Heart left ventricle (tissue), 16 donors: ENCODE measurements at places on chromosomes 12 and 14.

DNA sequence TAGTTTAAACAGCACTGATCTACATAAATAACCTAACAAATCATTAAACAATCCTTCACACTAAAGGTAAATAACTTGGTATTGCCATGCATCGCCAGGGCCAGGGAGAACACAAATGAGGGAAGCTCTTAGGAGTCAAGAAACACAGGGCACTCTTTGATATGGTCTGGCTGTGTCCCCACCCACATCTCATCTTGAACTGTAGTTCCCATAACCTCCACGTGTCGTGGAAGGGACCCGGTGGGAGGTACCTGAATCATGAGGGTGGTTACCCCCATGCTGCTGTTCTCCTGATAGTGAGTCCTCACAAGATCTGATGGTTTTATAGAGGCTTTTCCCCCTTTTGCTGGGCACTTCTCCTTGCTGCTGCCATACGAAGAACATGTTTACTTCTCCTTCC lies 17.3 kb downstream of the TMEM132D start:
- no peak for DNase-seq

DNA sequence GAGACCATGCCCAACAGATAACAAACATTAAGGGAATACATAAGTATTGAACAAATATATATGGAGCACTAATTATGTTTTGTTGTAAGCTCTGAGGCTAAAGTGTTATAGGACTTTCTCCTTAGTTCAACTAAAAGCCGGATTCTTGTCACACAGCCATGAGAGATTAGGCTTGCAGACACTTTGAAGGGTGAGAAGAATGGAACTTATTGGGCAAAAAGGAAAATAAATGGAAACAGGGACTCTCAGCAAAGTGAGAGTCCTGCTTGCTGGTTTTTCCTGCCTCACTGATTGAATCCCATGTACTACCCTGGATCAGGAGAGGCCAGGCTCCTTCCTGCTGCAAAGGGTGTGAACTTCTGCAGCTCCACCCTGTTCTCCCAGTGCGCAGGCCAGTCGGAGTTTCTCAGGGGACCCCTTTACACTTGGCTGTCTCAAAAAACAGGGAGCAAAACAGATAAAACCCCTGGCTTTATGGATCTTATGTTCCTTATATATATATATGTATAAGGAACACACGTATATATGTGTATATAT lies 77.1 kb upstream of the FUT8 start:
- no peak for DNase-seq

DNA sequence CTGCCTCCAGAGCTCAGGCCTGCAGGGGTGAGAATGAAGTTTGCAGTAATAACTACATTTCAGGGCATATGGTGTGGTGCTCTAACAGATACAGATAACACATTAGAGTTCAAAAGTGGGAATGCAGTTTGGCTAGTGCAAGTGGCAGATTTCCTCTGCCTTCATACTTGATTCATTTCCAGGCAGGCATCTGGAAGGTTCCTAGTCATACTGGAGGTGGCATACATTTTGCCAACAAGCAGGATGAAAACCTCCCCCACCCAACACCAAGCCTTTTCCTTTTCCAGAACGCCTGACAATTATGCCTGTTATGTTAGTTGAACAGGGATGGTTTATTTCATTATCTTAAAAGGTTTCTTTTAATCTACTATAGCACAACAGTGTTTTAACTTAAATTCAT lies 24.3 kb downstream of the VTI1B start:
- DNase-seq, result no peak

DNA sequence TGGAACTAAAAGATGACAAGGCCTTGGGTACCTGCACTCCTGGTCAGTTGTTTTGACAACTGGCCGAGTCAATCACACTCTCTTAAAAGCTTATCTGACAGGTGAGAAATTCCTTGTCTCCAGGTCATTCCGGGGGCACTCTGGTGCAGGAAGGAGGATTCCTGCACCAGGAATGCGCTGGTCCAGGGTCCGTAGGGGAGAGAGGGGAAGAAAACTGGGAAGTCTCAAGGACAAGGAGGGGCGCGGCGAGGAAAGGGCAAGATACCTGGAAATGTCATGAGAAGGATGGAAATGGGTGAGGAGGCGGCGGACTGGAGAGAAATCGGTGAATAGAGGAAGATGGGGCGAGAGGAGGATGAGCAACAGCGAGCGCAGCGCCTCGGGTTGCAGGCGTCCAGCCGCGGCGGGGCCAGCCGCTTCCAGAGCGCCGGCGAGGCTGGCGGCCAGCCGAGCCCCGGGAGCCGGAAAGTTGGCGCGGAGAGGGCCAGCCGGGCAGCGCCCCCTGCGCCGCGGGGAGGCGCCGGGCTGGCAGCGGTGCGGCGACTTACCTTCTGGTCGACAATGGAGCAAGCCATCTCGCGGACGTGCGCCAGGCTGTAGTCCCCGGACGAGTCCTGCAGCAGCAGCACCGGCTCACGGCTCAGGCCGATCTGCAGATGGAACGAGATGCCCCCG lies 809 bp downstream of the PRKD1 start:
- peak; percentile 45 for DNase-seq

DNA sequence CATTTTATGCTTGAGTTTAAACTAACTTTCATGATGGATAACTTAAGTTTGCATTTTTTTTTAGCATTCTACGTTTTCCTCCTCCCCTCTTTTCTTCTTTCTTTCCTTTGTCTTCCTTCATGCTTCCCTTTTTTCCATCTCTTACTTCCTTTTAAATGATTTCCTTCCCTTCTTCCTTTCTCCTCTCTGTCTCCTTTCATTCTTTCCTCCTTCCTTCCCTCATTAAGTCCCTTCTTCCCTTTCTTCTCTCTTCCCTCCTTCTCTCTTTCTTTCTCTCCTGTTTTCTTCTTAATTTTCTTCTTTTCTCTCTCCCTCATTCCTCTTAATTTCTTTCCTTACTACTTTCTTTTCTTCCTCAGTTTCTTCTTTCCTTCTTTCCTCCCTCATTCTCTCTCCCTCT lies 376.0 kb downstream of the LRIG3 start:
- DNase-seq, result no peak

DNA sequence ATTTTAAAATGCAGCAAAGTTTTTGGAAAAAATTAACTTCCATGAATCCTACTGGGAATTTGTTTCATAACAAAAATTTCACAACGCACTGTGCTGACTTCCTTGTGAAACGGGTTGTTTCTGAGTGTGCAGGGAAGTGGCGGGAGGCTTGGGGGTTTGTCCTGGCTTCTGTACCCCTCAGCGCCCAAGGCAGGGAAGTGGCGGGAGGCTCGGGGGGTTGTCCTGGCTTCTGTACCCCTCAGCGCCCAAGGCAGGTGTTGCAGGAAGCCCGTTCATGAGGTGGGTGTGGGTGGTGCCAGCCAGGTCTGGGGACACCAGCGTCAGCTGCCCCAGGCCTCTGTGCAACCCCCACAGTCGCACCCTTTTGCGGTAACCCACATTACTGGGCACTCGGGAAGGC lies 25.1 kb downstream of the ADGRD1 start:
- no peak for DNase-seq

GRCh38 chr12:93415723-93416464 lies 25.9 kb downstream of the UBE2N start:
- DNase-seq, result no peak

DNA sequence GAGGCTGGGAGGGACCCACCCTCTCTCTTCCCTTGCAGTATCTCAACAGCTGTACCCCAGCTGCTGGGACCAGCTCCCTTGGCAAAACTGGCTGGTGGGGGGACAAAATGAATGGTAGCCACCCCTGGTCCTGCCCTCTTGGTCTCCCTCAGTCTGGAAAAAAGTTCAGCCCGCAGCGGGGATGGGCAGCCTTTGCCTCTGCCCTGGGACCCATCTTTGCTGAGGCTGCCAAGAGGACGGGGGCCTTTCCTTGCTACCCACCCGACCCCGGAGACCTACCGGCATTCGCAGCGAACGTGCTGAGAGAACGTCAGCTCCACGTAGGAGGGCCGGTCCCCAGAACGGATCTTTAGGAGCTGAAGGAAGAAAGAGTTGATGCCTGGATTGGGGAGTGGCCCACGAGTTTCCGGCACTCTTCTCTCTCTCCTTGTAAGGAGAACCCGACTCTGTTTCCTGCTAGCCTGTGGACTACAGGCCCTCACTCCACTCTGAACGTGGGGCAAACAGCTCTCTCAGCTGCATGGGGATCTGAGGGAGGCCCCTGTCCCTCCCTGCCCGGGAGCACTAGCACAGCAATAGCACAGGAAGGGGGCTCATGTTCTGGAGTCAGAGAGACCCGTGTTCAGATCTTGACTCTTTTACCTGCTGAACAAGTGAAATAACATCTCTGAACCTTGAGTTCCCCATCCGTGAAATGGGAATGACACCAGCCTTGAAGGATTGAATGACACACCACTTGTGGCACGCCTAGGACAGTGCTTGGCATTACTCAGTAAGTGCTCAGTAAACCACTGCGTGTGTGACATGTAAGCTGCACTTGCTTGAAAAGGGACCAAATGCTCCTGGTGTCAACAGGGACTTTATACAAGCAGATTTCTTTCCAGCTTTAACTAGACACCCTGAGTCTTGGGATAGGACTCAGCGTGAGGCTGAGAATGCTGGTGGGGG lies 6.9 kb downstream of the PGF start:
- DNase-seq, result no peak

DNA sequence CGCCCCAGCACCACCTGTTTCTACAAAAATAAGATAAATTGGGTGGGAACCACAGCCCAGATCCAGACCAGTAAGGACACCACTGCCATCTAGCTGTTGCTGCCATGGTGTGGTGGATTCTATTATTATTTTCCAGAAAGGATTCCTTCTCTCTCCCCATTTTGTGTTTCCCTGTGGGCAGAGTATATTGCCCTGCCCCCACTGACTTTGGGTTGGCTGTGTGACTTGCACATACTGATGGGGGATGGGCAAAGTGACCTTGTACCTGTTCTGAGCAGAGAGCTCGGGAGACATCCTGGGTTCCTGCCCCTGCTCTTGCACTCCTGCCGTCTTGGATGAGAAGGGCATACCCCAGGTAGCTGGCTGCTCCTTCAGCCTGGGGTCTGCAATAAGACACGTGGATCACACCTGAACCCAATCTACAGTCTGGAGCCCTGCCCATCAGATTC lies 24.3 kb downstream of the MOAP1 start:
- DNase-seq, result no peak

DNA sequence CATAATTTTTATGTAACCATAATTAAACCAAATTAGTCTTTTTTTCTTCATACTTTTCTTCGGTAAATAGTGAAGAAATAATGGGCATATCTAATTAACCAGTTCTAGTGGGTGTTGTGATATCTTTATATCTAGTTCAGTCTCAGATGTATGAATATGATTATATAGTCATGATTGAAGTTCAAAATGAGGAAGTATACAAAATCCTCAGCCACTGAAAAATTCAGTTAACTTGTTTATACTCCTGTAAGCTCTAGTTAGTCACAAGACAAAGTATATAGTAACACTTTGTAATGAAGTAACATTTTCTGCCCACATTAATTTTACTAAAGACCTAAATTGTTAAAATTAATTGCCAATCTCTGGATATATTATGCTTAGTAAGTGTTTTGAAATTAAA lies 46.5 kb downstream of the CAND1 start:
- no peak for DNase-seq

DNA sequence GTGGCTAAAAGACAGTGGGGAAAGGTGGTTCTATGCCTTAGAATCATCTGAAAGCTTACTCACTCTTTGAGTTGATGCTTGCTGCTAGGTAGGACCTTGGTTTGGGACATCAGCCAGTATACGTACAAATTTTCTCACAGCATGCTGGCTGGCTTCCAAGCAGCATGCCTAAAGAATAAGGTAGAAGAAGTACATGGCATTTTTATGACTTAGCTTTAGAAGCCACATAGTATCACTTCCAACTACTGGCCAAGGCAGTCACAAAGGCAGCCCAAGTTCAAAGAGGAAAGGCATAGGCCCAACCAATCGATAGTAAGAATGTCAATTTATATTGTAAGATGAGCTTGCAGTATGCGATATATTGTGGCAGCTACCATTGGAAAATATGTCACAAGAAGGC lies 284.2 kb upstream of the CAND1 start:
- DNase-seq, result no peak

DNA sequence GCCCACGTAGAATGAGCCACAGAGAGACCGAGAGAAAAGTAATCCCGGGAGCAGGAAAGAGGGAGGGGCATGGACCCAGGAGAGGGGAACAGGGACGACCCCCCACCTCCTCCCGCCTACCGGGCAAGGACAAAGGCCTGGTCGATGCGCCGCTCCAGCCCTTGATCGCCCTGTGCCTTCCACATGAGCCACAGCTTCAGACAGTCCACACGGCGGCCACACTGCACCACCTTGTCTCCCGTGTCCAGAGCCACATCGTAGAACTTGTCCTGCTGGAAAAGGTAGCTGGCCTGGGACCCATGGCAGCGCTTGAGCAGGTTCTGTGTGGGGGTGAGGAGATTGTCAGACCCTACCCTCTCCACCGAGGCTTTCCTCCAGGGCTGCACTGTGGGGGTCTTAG lies 20.5 kb upstream of the ZNF740 start:
- no peak for DNase-seq

DNA sequence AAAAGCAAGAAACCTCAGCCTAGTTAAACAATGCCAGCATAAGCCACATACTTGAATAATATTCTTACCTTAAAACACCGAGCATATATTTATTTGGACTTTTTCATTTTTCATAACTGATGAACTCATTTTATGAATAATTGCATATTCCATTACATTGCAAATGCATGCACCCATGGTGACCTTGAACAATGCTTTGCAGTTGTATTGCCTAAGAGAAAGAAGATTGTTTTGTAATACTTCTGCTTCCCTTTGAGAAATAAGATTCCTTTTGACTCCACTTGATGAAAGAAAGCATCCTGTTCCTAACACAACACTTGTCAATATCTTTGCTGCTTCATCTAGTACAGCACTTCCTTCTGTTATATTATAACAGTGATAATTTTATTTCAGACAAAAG lies 1182.2 kb downstream of the FLRT2 start:
- no peak for DNase-seq

DNA sequence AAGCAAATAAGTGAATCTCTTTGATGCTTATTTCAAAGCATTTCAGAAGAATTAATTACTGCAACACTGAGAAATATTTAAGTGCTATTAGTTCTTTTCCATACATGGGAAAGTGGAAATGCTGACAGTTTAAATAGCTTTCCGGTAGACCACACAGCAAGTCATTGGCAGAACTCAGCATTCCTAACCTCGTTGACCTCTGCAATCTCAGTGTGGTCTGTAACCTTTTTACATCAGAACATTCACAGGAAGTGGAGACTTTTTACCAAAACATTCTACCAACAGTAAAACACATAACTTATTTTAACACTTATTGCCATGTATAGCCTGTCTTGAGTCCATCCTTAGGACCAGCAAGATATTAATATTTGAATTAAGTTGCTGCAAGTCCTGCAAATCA lies 249.5 kb upstream of the DCN start:
- DNase-seq, result no peak

GRCh38 chr12:130775953-130776856 lies 60.1 kb upstream of the RIMBP2 start:
- peak; percentile 17 for DNase-seq

DNA sequence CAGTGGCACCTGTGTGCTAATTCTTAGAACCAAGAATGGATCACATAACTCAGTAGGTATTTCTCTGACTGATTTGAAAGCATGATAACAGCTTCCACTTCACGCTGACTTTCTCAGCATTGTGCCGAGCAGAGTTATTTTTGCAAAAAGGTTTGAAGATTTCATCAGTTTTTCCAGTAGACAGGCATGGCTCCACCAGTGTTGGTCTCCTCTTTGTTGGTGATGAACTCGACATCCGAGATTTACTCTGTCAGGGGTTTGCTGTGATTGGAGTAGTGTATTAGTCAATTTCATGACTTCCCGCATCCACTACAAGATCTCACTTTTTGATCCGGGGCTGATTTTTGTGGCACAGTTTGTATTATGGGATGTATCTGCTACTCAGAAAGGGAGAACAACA lies 85.3 kb downstream of the PRKCH start:
- no peak for DNase-seq

GRCh38 chr14:86756521-86757190 lies 1226.7 kb downstream of the FLRT2 start:
- DNase-seq, result no peak

- DNase-seq, result no peak
These were observed 138.4 kb downstream of the RAD51B start for GRCh38 chr14:67957946-67958345.
